ENCODE measurements at places on chromosomes 6 and 20.

GRCh38 chr20:58555078-58555765, 40.0 kb upstream of the APCDD1L start:
- peak; percentile 94 for DNase-seq

DNA sequence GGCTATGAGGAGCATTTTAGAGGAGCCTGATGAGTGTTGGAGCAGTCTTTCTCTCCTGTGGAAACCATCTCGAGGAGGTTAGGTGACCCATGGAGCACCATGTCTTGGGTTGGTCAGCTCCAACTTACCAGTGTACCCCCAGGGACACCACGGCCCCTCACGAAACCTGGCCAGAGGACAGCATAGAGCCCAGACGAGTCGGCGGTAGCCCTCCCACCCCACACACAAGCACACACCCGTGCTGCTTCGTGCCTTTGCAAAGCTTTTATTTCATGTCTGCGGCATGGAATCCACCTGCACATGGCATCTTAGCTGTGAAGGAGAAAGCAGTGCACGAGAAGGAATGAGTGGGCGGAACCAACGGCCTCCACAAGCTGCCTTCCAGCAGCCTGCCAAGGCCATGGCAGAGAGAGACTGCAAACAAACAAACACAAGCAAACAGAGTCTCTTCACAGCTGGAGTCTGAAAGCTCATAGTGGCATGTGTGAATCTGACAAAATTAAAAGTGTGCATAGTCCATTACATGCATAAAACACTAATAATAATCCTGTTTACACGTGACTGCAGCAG, 53.6 kb downstream of the EZR start:
- DNase-seq = no peak

GRCh38 chr6:119297049-119297448, 52.5 kb downstream of the MAN1A1 start:
- no peak for DNase-seq

DNA sequence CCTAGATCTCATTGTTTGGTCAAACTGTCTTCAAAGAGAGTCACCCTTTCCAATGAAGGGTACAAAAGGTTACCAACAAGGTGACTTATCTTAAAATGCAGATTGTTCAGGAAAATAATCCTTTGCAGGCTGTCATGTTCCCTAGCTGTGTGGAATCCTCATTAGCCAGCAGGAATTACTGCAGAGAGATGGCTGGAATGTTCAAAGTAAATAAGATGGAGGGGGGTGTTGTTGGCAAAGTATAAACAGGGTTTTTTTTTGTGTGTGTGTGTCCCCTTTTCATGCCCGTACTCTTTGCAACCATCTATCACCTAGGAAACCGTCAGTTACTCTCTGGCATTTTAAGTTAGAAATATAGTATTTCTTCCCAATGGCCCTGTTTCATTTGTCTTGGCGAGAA, 6.5 kb downstream of the NEDD9 start:
- DNase-seq = no peak

- DNase-seq = peak; percentile 74
These were observed 14.2 kb downstream of the MMP24OS start for GRCh38 chr20:35263532-35264341.

DNA sequence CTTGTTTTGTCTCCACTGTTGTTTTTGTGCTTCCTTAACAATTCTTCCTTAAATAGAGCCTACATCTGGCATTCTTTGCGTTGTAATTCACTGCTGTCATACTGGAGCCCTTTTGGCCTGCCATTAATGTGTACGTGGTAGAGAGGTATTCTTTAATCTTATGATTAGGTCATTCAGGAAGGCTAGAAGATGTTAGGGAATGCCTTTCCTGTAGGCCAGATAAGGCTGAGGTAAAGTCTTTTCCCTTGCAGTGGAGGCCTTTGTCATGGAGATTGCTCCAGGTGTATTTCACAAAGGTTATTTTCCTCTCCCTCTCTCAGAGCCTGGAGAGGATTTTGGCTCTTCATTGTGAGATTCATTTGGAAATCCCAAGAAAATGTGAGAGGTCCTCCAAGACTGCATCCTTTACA, 146.9 kb downstream of the FUT9 start:
- no peak for DNase-seq

DNA sequence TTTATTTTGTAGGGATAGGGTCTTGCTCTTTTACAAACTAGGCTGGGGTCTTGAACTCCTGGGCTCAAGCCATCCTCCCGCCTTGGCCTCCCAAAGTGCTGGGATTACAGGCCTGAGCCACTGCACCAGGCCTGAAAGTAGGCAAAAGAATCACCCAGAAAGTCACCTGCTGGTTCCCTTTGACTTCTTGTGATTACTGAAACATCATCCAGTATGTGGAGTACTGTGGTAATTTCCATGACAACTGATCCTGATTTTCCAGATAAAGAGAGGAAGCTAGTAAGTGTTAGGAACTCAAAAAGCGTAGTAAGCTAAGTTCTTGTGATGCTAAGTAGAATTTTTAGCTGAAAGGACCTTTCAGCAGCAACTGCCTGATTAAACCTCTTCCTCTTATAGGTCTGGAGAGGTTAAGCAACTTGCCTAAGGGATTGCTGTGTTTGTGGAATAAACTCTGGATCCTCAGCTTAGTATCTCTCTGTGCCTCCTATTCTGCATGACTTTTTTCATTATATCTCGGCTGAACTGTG, 16.8 kb downstream of the RALY start:
- DNase-seq = no peak
